ENCODE measurements at places on chromosomes 13 and 19.

- no peak for DNase-seq
Measured at GRCh38 chr13:51764184-51765141, 39.5 kb downstream of the DHRS12 start.

- DNase-seq: no peak
Measured at GRCh38 chr19:51441410-51442390, 16.6 kb downstream of the SIGLEC8 start.

GRCh38 chr13:50123862-50124535 lies 108.8 kb downstream of the KCNRG start:
- DNase-seq: peak; percentile 92

- DNase-seq: no peak
Measured at GRCh38 chr13:60402022-60402421, 5.0 kb downstream of the TDRD3 start.

DNA sequence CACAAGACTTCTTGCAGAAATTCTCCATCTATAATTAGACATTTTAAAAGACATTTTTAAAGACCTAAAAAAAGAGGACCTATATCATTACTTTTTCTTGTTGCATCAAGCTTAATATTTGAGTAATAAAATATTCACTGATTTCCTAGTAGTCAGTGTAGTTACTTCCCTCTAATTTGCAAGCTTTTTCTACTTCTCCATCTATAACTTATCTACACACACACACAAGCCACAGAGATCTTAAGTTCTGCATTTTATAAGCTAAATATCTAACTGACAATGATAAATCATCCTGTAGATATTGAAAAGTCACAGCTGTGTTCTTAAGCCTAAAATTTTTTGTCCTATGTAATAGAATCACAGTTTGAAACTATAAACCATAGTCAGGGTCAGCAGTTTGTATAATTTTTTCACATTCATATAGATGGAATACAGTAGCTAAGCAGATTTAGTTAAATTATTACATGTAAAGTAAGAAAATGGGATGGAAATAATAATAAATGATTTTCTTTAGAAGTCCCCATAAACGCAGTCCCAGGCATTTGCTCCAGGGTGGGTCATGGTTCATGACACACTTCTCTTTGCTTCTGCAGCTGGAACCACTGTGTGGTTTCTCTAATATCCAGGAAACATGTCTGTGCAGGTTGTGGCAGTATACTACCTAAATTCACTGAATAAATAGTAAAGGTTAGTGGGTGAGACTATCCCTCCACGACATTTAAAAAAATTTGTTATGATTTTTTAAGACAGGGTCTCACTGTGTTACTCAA lies 60.2 kb downstream of the ESD start:
- no peak for DNase-seq

DNA sequence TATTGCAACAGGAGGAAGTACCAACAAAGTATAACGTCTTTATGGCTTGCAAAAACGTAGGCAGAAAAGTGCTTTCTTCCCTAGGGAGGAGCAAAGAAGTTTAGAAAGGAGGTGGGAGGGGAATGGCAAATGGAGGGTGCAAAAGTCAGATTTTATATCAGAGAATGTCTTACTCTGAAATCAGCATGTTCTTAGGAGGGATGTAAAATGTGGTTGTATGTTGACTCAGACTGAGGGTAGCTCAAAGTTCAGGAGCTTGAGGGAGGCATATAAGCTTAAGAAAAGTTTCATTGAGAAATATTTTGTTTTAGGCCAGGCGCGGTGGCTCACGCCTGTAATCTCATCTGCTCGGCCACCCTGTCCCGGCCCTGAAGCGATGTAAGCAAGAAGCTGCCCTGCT lies 1.7 kb downstream of the ZNF90 start:
- no peak for DNase-seq

GRCh38 chr13:21076253-21076652 lies 14.9 kb upstream of the LATS2 start:
- no peak for DNase-seq
